ENCODE measurements at places on chromosomes 1 and 21.
A peak's percentile ranks its signal among the peaks of the same experiment; 100 is the strongest.

DNA sequence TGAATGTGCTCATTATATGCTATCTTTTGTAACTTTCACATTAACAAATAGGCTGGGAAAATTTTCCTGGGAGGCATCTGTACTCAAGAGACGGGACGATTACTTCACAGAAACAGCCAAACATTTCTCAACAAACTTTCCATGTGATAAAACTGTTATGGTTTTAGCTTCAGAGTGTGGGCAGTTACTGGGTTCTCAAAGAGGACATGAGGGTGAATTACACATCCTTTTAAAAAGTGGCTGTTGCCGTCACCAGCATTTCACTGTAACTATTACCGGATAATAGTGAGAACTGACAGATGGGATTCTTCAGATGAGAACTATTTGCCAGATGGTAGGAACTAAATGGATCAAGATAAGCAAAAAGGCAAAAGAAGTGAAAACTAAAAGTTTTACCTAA lies 109.1 kb downstream of the APP start:
- DNase-seq, result no peak

GRCh38 chr1:211577277-211577818 lies 1.6 kb downstream of the SLC30A1 start:
- no peak for DNase-seq

DNA sequence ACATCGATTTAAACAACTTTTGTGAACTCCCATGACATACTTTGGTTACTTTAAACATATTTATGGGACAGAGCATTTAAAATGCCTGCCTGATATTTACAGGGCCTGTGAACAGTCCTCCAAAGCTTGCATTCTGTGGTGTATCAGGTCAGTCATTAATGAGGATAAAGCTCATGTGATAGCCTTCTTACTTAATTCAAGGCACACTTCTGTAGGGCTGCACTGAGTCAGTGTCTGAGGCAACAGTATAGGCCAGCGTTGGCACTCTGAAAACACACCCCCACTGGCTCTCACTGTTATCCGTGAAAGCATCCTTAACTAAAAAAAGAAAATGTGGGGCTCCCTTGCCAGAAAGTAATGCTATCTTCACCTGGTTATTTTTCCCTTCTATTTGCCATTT lies 200.0 kb downstream of the NFIA start:
- no peak for DNase-seq

DNA sequence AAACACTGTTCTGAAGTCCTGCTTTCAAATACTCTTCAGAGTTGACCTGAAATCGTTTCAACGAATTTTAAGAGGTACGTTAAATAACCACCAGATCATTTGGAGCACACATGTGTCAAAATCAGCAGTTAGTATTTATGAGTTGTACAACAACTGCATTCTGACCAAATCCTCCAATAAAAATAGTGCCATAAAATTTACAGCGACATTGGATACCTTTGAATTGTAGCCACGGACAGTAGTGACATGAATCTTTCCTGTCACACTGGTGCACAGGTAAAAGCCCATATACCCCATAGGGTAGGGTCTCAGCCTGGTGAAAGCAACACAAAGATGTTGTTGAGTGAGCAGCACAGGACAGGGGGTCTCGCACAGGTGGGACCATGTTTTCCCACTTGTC lies 121.5 kb downstream of the CLIC6 start:
- DNase-seq, result no peak

- no peak for DNase-seq
These were observed 450.8 kb downstream of the USP25 start for GRCh38 chr21:16180614-16181013.

- DNase-seq, result no peak
These were observed 1.3 kb upstream of the LEMD1 start for GRCh38 chr1:205422993-205423642.

GRCh38 chr1:8421721-8422120 lies 103.8 kb downstream of the SLC45A1 start:
- DNase-seq, result no peak

DNA sequence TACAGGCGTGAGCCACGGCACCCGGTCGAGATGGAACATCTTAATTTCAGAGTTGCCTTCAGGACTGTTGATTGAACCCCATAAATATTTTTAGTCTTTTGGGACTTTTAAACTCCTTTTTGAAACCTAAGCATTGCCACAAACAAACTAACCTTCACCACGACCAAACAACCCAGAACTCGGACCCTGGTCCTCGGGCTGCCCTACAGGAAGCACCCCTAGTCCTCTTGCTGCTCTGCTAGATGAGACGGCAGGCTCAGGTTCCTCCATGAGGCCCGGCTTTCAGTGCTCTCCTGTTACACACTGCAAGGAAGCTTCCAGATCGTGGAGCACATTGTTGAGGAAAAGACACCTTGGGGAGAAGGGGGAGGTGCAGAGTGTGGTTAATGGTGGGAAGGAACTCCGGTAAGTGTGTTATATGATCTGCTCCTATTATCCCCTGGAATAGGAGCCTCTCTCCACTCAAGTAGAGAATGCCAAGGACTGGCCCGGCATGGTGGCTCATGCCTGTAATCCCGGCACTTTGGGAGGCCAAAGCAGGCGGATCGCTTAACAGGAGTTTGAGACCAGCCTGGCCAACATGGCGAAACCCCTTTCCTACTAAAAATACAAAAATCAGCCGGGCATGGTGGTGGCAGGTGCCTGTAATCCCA lies 5.7 kb downstream of the EPHX1 start:
- no peak for DNase-seq

- DNase-seq, result no peak
These were observed 15.5 kb upstream of the LEPR start for GRCh38 chr1:65404941-65405340.

GRCh38 chr1:87388411-87388810 lies 59.7 kb downstream of the LMO4 start:
- no peak for DNase-seq

DNA sequence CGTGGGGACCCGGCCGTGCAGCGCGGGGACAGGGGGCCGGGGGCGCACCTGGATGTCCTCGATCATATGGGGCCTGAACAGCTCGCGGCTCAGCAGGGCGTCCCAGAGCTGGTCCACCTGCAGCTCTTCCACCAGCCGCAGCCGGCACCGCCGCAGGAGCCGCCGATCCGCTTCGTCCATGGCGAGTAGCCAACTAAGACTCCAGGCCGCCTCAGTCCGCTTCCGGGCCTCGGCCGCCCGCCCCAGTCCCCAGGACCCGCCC lies at the start of gene CASP9:
TSS of gene CASP9 (minus strand) at position 195 of the 262 bp plus-strand sequence. CDS start at position 180, 15 bp downstream.
- DNase-seq, result no peak

DNA sequence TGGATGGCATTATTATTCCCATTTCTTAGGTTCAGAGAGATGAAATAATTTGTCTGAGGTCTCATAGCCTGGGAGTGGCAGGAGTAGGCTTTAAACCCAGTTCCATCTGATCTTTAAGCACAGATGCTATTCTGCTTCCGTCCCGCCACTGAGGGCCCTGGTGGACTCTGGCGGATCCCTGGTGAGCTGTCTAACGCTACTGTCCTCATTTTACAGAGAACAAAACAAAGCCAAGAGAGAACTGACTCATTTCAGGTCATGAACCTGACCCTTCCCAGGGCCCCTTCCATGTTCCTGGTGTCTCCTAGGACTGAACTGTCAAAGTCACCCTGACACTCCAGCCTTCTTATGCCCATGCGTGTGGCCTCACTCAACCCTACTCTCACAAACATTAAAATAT lies 3.1 kb upstream of the GALE start:
- no peak for DNase-seq

DNA sequence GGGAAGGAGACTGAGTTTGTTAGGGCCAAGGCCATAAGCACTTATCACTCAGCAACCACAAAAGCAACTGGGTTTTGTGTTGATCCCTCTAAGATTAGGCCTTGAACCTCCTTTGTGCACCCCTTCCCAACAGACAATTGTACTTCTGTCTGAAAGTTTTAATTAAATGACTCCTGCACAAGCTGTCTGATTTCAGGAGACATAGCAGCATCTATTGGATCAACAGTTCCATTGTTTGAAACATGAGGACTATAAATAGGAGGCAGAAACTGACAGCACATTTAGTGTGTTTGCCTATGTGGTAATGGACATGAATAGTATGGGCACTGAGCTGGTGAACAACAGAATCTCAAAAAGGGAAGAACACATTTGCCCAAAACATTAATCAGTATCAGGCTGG lies 167.3 kb upstream of the KCNJ6 start:
- no peak for DNase-seq

DNA sequence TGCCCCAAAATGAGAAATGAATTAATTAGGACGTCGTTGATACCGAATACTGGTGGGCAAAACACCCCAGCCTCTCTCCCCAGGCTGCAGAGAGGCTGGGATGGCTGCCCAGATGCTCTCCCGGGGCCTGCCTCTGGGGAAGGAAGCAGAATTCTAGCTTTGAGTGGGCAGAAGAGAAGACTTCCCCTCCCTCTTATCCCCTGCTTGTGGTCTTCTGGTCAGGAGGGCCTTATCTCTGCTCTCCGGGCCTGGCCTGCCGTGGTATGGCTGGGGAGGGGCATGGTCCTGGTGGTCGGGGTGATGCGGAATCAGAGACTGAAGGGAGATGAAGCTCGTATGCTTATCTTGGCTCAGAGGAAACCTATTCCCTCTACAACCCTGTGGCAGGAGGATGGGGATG lies 9.8 kb upstream of the CSF3R start:
- no peak for DNase-seq

GRCh38 chr1:52225174-52225573 lies 83.3 kb downstream of the ZFYVE9 start:
- no peak for DNase-seq

DNA sequence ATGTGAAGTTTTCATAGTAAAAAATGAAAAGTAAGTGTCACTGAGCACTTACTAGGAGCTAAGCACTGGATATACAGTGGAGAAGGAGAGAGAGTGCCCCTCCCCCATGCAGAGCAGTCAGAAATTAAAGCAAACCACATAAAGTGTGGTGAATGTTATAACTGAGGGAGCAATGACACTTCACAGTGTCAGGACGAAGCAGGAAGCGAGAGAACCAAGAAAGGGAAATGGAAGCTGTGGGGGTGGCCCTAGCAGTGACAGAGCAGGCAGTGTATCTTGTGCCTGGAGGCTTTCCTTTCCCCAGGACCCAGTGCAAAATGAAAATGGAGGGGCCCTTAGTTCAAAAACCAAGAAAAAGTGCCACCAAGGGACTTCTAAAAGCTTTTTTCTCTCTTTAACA lies 21.5 kb upstream of the RCAN3 start:
- no peak for DNase-seq

- DNase-seq, result no peak
These were observed 910 bp downstream of the RUNX1 start for GRCh38 chr21:35048183-35048601.

DNA sequence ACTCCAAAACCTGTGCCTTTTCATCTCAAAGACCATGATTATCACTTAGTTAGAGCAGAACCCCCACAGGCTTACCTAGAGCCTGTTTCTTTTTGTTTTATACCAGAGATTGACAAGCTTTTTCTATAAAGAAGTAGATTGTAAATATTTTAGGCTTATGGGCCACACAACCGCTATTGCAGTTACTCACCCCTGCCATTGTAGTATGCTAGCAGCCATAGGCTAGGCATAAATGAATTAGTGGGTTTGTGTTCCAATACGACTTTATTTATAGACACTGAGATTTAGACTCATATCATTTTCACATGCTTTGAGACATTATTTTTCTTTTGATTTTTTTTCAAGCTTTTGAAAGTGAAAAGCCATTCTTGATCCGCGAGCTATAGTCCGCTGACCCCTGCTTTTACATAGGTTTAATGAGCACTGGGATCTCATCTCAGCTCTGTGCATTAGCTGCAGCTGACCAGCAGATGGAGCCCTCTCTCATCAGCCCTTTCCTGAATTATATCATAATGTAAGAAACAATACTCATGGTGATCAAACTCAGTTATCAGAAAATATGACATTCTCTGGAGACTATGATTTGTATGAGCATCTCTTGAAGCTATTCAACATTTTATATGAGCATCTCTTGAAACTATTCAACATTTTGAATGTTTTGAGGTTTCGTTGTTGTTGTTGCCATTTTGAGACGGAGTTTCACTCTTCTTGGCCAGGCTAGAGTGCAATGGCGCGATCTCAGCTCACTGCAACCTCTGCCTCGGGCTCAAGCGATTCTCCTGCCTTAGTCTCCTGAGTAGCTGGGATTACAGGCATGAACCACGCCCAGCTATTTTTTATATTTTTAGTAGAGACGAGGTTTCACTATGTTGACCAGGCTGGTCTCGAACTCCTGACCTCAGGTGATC lies 111.9 kb upstream of the L1TD1 start:
- DNase-seq, result peak; percentile 48

DNA sequence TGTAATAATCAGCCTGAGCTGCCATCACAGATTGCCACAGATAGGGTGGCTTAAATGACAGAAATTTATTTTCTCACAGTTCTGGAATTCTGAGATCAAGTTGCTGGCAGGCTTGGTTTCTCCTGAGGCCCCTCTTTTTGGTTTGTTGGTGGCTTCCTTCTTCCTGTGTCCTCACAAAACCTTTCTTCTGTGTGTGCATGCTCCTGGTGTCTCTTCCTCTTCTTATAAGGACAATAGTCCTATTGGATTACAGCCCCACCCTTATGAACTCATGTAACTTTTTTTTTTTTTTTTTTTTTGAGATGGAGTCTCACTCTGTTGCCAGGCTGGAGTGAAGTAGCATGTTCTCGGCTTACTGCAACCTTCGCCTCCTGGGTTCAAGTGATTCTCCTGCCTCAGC lies 41.0 kb upstream of the F3 start:
- no peak for DNase-seq

DNA sequence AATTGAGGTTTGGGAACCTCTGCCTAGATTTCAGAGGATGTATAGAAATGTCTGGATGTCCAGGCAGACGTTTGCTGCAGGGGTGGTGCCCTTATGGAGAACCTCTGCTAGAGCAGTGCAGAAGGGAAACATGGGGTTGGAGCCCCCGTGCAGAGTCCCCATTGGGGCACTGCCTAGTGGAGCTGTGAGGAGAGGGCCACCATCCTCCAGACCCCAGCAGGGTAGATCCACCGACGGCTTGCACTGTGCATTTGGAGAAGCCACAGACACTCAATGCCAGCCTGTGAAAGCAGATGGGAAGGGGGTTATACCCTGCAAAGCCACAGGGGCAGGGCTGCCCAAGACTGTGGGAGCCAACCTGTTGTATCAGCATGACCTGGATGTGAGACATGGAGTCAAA lies 354.6 kb downstream of the ZNF326 start:
- no peak for DNase-seq

GRCh38 chr1:79688932-79689331 lies 682.4 kb upstream of the ADGRL4 start:
- DNase-seq, result no peak

- DNase-seq, result no peak
These were observed 17.0 kb upstream of the SUCO start for GRCh38 chr1:172515927-172516326.

GRCh38 chr1:15173863-15174614 lies 20.5 kb downstream of the TMEM51 start:
- no peak for DNase-seq
